ENCODE measurements at places on chromosomes 7 and 10. TPM values are rescaled to one million over a fixed set of nuclear protein-coding genes. Genes with fewer than 3 reads are reported as not detected.

DNA sequence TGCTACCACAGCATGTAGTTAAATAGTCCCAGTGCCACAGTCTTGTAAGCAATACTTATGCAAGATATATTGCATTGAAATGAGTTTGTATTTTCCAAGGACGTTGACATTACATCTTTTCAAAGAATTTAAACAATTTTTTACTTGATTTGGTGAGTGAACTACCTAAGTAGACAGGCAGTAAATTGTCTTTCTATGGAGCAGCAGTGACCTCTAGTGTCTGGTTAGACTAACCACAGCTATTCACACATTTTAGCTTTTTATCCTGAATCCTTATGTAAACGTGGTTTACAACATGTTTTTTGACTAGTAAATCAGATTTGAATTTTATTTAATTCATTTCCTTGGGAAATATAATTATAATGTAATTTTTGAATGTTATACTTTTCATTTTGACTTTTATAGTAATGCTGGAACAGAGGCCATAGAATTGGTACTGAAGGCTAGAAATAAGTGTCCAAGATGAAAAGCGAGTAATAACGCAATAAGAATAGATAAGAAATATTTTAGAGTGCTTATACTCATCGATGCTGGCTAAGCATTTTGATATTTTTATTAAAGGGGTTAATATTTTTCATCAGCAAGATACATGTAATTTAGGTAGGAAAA lies 5.6 kb downstream of the LRRTM3 start:
- DNase-seq = no peak

GRCh38 chr7:86926732-86927131 lies 132.7 kb downstream of the ELAPOR2 start:
- DNase-seq = no peak

GRCh38 chr7:124162667-124163066 lies 129.8 kb upstream of the TMEM229A start:
- DNase-seq = no peak

GRCh38 chr7:73618538-73618937 lies 5.8 kb downstream of the MLXIPL start:
- no peak for DNase-seq

GRCh38 chr10:20677340-20677739 lies 219.8 kb downstream of the NEBL start:
- no peak for DNase-seq

- no peak for DNase-seq
These were observed 581.7 kb downstream of the SDK1 start for GRCh38 chr7:3882782-3883181.

Gene SEMA4G
- 20.7 TPM for total RNA-seq

Gene MASTL
- total RNA-seq = 4.9 TPM

Gene EN2
- total RNA-seq = not detected

Data from liver (tissue), 10 donors.